ENCODE measurements at places on chromosomes 2 and 18.

DNA sequence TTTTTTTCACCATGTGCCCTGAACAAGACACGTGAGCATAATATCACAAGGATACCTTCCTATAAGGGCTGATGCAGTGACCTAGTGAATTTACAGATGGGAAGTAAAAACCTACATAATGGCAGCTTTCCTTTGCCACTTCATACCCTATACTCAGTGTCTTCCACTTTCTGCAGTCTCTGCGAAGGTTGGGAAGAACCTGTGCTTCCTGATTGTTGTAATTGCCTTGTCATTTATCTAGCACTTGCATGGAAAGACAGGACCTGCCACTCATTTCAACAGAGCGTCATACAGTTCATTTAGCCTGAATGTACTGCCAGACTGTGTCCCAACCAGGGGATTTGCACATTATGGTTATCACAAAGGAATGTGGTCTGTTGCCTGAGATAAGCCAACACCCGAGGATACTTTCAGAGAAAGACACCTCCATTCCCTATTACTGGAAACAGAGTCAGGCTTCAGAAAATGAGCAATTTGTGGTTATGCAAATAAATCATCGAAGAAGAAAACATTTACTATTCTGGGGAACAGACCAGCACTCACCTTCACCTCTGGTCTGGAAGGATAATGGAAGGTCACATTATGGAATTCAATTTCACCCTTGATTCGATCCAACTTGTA is 55.0 kb downstream of the ABCB11 start:
- DNase-seq = no peak

- no peak for DNase-seq
Measured at GRCh38 chr2:7819316-7819715, 862.5 kb upstream of the ID2 start.

GRCh38 chr2:24304631-24305030 is 55.7 kb downstream of the ITSN2 start:
- no peak for DNase-seq

DNA sequence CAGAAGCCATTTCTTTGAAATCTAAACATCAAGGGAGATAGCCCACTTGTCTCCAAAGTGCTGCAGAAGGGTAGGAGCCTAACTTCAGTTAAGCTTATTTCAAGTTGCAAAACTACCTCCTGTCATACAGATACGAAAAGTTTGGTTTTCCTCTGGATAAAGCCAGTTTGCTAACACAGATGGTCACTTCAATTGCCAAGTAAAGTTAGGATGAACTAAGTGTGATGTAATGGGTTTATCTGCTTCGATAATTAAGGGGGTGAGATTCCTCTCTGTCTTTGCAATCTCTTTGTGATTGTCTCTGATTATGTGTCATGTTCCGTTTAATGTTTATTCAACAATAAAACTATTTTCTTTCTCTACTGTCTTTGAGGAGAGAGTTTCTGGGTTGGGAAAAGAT is 156.4 kb downstream of the SLC39A10 start:
- DNase-seq = no peak

GRCh38 chr2:5846881-5847280 is 154.7 kb downstream of the SOX11 start:
- DNase-seq = no peak

All from NCI-H2171 (cell line).